ENCODE measurements at places on chromosomes 6 and 20.

DNA sequence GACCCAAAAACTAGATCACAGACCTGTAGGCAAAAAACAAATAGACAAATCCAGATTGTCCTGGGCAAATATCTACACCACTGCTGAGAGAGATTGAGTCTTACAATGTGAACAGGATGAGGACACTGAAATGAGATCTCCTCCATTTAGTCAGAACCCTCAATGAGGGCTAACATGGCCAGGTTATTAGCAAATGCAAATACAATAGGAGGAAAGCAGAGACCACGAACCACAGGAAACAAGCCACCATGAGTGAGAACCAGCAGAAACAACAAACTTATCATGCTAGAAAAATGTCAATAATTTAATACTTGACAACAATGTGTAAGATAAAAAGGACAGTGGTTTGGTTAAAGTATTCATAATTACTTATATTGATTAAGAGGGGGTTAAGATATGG lies 162.8 kb downstream of the SYNE1 start:
- DNase-seq: no peak

DNA sequence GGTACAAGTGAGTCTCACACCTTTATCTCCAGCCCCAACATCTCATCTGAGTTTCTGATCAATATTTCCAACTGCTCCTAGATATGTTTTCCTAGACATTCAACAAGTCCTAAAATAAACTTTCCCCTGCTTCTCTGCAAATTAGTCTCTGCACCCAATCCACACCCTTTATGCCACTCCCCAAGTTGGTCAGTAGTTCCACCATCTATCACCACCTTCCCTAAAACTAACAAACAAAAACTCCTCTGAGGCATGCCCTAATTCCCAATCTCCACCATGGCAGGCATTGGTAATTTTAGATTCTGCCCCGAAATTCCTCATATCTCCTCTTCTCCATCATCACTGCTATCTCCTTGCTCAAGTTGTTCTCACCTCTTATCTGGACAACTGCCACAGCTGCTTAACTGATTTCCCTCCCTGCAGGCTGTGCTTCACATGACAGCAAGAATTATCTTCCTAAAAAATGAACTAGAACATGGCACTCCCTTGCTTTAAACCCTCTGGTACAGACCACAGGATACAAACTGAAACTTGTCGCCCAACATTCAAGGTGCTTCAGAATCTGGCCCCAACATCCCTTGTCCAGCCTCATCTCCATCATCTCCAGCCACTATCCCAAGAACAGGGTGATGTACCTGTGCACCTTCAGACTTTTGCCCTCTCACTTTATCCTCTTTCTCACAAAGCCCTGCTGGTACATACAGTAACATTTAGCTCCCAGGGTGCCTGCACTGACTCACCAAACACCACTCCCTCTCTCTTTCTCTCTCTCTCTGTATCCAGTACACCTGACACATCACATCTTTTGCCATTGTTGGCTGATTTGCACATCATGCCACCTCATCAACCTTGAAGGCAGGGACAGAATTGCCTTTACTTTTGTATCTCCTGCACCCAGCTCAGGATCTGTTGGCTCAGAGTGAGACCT lies 55.5 kb downstream of the ZHX3 start:
- no peak for DNase-seq

GRCh38 chr6:112014483-112014882 lies 39.4 kb upstream of the CCN6 start:
- DNase-seq: no peak

DNA sequence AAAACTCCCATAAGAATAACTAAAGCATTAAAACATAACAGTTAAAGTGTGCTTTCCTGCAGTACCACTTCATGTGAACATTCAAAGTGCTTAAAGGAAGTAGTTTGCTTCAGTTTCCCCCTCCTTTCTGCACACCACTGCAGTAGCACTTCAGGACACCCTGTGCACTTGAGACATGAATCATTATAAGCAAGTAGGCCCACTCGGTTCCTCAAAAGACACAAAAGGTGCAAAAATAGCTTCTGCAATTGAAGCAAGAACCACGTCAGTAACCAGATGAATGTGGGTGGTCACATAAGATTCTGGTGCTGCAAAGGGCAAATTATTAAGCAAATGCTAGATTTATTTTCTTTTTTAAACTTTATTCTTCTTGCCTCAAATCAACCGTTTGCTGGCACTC lies 160.6 kb downstream of the HIVEP2 start:
- DNase-seq: no peak

DNA sequence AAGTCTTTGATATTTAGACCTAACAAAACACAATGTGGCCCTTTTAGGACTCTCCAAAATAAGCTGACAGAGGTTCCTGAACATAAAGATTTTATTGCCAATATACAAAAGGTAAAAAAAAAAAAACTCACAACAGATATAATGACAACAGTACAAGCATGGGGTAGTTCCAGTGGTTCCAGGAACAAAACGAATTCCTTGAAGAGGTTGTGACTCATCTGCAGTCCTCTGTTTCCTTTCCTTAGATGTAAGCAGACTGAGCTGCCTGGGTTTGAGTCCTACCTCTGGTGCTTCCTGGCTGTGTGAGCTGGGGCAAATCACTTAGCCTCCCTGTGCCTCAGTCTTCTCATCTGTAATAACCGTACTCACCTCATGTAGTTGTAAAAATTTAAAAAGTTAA lies 13.3 kb upstream of the CTAGE9 start:
- no peak for DNase-seq

DNA sequence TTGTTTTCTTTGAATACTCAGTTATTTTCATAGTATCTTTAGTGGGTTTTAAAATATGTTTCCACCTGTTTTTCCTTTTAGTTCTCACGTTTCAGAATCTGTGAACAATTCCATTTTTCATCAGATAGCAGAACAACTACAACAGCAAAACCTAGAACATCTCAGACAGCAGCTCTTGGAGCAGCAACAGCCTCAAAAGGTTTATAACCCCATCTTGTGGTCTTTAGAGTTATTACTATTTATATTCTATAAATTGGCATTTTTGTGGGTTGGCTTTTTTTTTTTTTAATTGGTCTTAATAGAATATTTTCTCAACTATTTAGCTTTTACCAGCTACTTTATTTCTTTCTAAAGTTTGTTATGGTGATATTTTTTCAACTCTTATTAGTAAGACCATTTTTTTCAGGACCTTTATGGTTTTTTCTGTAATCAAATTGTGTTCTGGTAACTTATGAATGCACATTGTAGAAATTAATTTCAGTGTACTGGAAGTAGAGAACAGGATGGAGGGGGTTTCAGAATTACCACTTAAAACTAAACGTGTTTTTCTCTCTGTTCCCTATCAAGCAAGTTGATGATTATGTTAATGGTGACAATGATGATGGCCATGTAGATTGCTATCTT lies 72.2 kb downstream of the SCAF8 start:
- DNase-seq: no peak

- no peak for DNase-seq
These were observed 343.8 kb upstream of the MMS22L start for GRCh38 chr6:97626671-97627441.

DNA sequence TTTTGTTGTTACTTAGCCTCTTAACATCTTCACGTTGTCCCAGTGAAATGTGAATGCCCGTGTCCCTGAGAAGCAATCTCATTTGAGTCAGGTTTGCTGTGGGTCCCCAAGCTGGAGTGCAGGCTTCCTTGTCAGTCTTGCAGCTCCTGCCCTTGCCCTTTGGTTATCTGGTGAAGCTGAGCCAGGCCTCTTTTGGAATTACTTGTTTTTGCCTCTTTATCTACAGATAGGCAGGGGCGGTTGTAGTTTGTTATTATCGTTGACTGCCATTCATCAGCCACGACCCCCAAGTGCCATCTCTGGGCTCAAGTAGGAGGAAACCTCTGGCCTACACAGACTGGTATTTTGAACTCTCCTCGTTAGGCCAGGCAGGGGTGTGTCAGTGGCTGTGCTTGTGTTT lies 2.2 kb downstream of the TMEM14C start:
- no peak for DNase-seq

DNA sequence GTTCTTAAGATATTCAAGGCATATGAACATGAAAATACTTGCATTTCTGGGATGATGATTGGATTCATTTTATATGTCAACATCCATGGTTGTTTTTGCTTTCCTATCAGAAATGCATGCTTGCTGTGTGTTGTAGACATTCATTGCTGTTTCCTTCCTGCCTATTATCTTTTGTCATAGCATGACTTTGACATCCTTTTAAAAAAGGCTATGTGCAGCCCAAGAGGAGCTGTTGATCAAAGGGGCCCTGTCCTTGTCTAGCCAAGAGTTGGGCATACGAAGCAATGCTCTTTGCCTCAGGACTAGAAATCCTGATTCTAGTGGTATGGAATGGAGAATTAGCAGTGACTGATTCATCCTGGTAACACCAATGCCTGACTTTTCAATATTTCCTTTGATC lies 143.1 kb downstream of the RNF144B start:
- no peak for DNase-seq

- no peak for DNase-seq
These were observed 37.8 kb downstream of the HFE start for GRCh38 chr6:26124781-26125685.

DNA sequence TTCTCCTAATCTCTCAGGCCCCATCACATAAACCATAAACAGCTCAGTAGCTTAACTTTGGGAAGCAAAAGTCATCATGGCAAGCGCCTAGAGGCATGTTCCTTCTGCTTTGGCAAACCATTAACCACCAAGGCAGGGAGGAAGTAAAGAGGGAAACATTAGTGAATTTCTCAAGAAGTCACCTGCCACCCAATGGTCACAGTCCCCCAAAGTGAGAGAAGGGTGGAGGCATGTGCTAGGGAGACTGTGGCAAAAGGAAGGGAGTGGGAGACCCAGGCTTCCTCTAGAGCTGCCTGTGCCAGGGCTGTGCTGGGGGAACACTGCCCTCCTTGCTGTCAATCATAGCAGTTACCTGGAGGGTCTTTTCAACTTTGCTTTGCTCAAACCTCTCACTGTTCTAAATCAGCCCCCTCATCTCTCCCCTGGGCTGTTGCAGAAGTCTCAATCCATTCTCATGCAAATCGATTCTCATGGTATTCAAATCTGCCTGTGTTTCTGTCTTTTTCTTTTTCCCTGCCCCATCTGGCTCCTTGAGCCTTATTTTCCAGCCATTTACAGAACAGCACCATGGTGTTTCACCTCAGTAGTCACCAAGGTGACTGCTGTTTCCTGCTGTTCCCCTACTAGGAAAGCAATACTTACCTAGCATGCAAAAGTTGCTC lies 1.8 kb upstream of the RNF24 start:
- no peak for DNase-seq

- no peak for DNase-seq
These were observed 72.4 kb downstream of the GPX5 start for GRCh38 chr6:28597924-28598722.

- no peak for DNase-seq
These were observed 1.5 kb downstream of the NRM start for GRCh38 chr6:30689022-30689865.

GRCh38 chr6:113671421-113671820 lies 185.7 kb upstream of the MARCKS start:
- no peak for DNase-seq

GRCh38 chr6:148790404-148790803 lies 43.6 kb downstream of the UST start:
- DNase-seq: no peak

DNA sequence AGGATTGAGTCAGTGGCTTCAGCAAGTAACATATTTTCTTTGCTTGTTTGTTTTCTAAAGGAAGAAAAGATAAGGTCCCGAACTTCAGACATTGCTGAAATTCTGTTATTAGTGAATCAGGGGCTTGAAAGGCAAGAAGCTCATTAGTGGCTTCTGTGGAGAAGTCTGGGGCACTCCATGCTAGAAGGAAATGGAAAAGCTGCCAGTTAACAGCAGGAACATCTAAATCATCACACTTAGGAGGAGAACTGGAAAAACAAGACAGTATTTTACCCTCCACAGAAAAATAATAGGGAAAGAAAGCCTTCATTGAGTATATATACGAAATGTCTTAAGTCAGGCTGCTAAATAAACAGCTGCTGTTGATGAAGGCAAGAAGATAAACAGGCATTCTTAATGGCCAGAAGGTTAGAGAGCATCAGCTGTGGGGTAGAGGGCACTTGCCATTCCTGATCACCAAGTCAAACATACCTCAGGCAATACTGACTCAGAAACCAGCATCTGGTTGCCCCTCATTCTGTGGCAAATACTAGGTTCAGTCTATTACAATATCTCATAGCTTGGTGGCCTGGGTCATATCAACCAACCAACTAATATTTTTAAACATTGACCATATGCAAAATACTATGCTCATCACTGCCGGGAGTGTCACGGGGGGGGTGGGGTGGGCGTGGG lies 143.2 kb upstream of the TENT5A start:
- peak; percentile 47 for DNase-seq

DNA sequence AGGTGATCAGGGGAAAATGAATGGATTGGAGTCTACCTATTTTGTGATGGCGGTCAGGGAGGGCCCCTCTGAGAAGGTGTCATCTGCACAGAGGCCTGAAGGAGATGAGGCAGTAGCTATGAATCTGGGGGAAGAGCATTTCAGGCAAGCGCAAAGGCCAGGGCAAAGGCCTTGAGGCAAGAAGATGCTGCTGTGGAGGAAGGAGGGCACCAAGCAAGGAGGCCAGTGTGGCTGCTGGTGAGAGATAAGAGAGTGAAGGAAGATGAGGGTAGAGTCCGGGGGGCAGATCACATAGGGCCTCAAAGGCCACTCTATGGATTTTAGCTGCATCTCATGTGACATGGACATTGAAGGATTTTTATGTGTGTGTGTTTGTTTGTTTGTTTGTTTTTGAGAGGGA lies 20.6 kb upstream of the CSNK2A1 start:
- DNase-seq: no peak

DNA sequence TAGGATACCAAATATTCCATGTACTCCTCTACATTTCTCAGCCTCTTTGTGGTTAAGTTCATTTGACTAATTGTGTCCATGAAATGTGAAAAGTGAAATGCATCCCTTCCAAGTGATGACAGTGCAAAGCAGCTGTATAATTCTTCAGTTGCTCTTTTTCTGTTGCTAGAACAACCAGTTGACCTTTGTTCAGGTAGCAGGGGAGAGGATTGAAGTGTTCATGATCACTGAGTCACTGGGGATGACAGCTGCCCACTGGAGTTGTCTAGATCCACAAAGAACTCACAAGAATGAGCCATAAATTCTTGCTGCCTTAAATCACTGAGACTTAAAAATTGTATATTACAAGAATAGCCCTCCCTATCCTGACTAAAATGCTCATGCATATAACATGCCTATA lies 254.6 kb downstream of the EPHA7 start:
- DNase-seq: peak; percentile 9

DNA sequence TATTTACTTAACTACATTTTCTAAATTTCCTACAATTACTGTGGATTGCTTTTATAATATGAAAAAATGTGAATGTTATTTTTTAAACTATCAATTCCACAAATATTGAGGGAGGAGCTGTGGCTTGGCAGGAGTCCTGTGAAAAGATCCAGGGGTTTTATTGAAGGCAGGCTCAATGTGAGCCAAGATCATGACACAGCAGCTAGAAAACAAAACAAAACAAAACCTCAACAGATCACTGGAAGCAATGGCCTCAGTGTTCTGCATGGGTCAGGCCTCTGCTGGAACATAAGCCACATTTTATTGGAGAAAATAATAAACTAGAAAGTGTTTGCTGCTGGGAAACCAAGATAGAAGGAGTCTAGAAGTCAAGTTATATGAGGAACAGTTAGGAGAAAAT lies 19.4 kb upstream of the RCAN2 start:
- DNase-seq: no peak

Data from kidney epithelial cell (primary cell).